DMS153 (cell line): ENCODE measurements at places on chromosomes 13 and 19.
A peak's percentile ranks its signal among the peaks of the same experiment; 100 is the strongest.

- DNase-seq, result no peak
Observed at GRCh38 chr19:56117889-56118288, 3.2 kb downstream of the ZNF787 start.

DNA sequence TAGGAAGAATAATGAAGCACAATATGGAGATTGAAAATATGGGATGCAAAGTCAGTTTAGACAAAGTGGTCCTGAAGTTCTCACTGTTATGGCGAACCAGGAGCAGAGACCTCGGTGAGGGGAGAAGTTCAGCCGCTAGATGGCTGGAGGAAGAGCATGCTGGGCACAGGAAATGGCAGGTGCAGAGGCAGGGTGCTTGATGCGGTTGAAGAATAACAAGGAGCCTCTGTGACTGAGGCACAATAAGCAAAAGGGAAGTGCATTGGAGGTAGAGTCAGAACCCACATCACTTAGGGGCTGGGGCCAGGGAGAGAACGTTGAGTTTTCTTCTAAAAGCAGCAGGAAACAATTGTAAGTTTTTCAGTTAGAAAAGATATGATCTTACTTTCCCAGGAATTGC lies 1725.2 kb downstream of the EFNB2 start:
- DNase-seq, result no peak

- no peak for DNase-seq
Observed at GRCh38 chr13:48072304-48072703, 22.6 kb downstream of the MED4 start.

GRCh38 chr13:29733147-29733611 lies 117.2 kb downstream of the UBL3 start:
- DNase-seq, result no peak

- DNase-seq, result no peak
Observed at GRCh38 chr19:52653161-52653560, 15.0 kb upstream of the ZNF83 start.

- no peak for DNase-seq
Observed at GRCh38 chr19:33401683-33402420, 28.3 kb downstream of the CEBPG start.

DNA sequence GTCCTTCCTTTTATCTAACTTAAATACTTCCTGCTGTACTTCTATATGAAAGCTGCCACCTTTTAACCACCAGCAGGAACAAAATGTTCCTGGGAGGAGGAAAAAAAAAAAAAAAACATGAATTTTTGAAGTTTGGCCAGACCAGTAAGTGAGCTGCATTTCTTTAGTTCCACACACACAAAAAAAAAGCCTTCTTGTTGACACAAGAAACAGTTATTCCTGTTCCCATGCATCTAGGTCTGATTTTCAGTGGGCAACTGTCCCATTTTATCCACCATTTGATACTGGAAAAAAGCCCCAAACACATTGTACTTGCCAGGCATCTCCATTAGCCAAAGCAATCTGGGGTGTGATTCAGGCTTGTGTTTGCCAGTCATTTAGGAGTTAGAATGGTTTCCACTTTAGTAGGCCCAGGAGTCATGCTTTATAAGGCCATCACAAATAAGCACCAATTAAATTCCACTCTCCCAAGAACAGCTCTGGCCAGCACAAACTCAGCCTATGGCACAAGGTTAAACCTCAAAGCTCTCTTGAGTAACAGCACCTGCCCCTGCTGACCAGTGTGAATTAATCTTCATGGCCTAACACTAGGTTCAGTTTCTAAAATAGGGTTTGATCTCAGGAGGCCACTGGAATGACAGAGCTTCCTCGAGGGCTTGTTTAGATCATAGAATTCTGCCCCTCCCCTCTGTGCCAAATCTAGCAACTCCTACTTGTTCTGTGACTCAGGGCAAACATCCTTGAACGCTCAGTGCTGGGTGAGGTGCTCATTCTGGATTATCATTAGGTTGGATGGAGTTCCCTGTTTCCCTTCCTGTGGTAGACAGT lies 67.1 kb downstream of the NUFIP1 start:
- peak; percentile 83 for DNase-seq

DNA sequence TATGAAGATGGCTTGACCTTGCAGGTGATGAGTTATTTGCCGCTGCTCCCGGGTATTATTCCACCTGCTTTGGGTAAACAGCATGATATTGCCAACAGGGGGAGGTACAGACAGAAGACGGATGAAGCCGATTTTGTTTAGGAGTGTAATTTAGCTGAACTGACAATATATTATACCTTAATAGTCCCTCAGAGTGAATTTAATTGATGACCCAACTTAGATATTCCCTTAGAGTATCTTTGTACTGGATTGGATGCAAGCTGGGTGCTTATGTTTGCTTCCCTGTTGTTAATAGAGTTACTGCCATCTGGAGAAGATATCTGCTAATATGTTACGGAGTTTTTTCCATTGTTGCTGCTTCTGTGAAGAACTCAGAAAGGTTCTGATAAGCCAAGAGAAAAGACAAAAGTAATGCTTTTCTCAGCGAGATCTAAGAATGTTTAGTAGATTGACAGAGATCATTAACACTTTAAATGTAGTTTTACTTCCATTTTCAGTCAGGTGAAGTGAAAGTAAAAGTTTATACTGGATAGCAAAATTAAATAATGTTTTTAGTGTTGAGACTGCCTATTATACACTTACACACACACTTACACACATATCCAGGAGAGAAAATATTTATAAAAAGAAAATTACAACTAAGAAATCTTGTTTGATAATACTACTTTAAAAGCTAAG lies 2220.8 kb upstream of the PCDH20 start:
- no peak for DNase-seq

DNA sequence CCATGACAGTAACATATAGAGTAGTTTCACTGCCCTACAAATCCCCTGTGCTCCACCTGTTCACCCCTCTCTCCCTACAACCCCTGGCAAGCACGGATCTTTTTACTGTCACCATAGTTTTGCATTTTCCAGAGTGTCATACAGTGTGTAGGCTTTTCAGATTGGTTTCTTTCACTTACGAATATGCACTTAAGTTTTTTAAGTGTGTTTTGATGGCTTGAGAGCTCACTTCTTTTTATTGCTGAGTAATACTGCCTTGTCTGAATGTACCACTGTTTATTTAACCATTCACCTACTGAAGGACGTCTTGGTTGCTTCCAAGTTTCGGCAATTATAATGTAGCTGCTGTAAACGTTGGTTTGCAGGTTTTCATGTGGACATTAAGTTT lies 175.1 kb downstream of the ITGBL1 start:
- no peak for DNase-seq

- no peak for DNase-seq
Observed at GRCh38 chr13:93298713-93299112, 72.1 kb downstream of the GPC6 start.

DNA sequence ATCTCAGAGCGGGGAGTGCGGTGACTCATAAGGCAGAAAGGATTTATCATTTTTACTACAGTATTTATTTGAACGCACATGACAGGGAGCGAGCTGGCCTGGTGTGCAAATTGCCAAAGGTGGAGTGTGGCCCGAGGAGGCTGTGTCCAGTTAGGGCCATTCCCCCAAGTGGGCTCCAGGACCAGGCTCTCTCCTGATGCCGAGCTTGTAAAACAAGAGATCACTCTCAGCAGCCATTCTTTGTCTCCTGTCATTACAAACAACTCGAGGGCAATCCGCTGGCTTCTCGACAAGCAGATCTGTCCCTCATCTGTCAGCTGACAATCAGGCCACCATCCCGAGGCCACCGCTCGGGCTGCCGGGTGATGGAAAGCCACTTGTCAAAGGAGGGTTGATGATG lies 418.9 kb downstream of the ZNF536 start:
- no peak for DNase-seq

DNA sequence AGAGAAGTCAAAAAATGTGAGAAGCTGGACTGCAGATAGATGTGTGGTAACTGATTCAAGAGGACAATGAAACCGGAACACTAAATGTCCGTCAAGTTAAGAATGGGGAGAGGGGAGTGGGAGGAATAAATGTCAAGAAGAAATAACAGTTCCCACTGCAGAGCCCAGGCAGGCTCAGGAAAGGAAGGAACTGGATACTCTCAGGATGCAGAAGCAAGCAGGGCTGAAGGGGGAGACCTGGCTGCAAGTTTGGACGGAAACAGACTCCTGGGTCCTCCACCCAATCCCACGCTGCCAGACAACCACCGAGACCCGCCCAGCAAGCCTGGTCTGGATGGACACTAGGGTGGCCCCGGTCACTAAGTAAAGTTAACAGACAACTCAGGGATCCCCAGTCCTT lies 18.1 kb downstream of the TUBGCP3 start:
- no peak for DNase-seq

DNA sequence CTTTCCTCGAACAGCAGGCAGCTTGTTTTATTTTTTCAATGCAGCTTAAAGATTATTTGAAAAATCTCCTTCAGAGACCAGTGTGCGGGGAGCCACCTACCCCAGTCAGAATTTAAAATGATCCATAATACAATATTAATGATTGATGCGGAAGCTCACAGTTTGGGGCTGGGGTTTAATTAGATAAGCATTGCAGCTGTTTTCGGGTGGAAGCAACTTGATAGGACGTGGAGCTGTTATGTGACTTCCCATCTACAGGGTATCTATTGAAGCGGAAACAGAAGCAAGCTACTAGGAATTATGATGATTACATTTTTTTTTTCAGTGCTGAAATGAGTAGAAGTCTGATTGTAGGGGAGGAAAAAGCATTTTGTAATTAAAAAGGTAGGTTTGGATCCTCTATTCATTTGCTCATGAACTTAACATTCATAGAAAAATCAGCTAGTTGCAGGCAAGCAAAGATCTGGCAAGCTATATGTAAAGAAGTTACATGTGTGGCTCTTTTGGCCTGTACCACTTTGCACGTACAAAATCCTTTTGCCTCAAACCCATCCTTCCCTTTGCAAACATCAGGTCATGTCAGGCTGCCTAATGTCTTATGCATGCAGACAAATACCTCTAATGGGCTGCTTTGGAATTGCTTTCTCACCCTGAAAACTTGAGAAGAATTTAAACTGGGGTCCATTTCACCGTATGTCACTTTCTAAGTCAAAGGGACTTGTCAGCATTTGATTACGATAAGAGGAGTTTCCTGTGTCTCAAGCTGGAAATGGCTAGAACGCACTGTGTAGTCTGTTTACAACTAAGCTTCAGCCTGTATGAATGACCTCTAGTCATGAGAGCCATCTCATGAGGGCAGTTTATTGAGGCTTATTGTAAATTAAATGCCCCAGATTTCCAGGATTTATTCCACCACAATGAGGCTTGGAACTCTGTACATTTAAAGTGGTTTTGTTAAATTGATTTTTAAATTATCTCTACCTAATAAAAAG lies 267.1 kb upstream of the TMTC4 start:
- no peak for DNase-seq

DNA sequence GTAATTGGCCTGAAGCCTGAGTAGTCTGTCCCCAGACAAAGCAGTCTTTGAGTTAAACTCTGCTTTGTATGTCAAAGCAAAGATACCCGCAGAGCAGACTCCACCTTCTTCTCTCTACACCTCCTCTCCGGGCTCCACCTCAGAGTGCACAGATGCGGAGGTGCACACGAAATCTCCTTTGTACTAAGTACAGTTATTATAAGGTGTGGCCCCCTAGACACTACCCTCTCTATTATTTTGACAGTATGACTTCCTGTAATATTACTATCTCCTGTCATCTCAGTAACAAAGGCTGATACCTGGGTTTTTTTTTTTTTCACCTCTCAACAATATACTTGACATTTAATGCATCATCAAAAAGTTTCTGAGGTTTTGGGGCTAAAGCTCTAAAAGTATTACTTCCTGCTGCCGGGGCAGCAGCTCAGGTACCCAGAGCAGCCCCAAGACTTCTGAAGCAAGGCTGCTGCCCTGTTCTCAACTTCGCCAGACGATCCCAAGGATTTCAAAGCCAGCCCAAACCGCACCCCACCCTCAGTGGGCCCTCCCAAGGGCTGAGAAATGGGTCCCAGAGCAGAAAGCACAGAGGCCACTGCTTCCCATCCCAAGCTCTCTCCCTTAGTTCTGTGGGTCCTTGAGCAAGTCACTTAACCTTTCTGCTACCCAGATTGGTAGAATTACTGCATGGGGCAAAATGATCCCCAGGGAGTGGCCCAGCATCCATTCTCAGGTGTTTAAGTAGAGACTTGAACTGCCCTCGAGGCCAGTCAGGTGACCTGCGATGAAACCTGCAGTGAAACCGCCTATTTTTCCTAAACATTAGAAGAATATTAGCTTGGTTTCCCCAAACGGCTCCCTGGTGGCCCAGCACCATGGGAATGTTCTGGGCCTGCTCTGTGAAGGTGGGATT lies 180.6 kb downstream of the FOXO1 start:
- no peak for DNase-seq

DNA sequence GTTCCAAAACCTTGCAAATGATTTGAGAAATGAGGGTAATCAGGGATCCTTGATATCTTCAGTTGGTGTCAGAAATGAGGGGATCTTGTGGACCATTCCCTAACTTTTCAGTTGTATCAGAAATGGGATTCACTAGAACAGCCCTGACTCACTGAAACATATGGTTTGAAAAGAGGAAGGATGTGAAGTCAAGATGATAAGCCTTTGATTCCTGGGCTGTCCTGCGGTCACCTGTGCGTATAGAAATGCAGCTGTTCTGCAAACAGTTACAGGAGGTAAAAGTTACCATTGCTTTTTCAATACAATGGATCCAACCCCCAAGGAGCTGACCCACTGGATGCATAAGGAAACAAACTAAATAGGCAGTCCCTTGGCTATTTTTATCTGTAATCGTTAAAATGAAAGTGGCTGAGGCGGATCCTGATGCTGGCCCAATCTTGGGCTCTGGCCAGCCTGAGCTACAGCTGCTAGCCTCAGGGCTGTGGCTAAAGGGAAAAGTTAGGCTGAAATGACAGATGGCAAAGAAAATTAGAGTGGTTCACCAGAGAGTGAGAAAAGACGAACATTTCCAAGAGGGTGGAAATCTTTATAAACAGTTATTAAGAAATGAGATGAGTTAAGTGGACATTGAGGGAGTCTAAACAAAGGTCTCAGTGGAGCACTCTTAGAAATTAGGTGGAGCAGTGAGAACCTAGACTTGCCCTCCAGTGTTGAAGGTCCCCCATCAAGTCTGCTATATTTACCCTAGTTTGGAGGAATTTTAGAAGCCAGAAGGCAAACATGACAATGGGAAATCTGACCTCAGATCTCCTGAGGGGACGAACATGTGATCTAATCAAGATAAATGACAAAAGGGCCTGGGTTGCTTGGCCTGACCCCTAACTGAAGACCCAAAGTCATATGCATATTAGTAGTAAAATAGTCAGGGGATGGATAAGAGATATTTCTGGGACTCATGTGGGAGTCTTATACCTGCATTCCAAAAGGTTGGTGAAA lies 7.6 kb downstream of the SIGLECL1 start:
- DNase-seq, result no peak
